ENCODE measurements at places on chromosomes 2 and 18. TPM values are rescaled to one million over a fixed set of nuclear protein-coding genes. Genes with fewer than 3 reads are reported as not detected.

The LYPD6 gene
- total RNA-seq = 0.28 TPM

DNA sequence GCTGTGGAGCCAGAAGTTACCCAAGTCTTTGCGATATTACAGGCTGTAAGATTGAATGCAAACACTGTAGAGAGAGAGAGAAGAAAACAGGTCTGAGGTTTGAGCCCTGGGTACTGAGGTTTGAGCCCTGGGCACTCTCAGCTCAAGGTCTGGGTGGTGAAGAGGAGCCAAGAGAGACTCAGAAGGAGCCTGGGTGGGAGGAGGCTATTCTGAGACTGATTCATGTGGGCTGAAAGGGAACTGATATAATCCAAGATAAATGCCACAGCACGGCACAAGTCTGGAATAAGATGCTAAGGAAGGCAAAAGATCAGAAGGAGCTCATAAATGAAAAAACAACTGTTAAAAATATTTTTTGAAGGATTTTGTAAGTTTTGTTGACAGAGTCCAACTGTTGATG, 407.6 kb upstream of the HS6ST1 start:
- no peak for DNase-seq

The LRRTM4 gene
- not detected for total RNA-seq

GRCh38 chr2:222598611-222599010, 57.3 kb downstream of the FARSB start:
- no peak for DNase-seq

The TMEM178A gene
- 5.4 TPM for total RNA-seq

GRCh38 chr2:159807183-159808031, 9.4 kb upstream of the CD302 start:
- DNase-seq = no peak

DNA sequence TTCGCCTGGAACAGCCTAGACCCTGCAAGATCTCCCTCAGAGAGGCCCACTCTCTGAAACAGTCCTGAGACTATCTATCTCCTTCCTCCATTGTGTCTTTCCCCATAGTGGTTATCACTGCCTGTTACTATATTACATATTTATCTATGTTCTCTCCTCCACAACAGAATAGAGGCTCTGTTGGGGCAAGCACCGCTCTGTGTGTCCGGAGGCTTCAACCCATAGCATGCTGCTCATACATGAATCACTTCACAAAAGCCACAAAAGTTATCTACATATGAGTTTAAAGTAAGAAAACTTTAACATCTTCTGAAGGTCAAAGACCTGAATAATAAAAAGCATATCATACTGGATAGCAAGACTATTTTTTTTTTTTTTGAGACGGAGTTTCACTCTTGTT, 242.1 kb upstream of the HS6ST1 start:
- DNase-seq = no peak
